ENCODE measurements at places on chromosomes 2 and 18.
A peak's percentile ranks its signal among the peaks of the same experiment; 100 is the strongest.

- no peak for DNase-seq
Measured at GRCh38 chr2:196268025-196268424, 96.6 kb upstream of the STK17B start.

DNA sequence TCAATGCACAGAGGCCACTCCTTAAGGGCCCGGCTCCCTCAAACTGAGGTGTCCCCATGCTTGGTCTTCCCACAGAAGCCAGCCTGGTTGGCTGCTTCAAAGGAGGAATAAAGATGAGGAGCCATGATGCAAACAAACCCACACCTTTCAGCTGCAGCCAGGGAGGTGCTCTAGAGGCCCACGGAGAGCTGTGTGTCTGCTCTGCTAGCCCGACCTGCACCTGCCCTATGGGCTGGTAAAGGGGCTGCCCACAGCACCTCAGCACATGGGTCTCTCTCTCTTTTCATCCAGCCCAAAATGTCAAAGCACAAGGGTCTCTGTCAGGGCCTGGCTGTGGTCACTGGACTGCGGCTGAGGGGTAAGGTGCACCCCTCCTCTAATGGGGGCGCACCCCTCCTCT is 132.1 kb downstream of the MSH2 start:
- no peak for DNase-seq

- no peak for DNase-seq
Measured at GRCh38 chr2:191676790-191677645, 918 bp upstream of the NABP1 start.

GRCh38 chr18:34224423-34225217 is at the start of gene NOL4:
TSS of gene NOL4 (minus strand) at chr18:34224913. CDS start at chr18:34223253, 1,660 bp downstream.
- no peak for DNase-seq

DNA sequence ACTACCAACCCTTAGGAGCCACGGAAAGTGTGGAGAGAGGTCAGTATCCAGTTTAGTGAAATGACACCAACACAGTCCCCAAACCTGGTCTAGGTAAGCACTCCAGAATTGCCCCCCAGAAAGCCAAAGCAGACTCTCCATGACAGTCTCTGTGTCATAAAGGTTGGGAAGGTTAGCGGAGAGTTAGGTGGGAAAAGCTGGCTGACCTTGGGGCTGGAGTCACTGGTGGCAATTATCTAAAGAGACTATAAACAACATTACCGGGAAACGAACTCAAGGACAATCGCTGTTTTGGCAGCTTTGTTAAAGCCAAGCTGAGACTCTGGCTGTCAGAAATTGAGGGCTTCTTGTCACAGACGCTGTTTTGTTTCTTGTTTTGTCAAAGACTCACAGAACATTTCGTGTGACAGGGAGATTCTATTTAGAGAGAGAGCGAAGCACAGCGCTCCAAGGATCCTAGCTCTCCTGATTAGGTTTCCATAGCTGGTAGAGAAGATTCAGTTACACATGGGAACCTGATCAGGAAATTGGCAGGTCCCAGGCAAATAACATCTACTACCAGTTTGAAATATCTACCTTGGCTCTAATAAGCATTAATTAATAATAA is 111.3 kb downstream of the LNPK start:
- no peak for DNase-seq

DNA sequence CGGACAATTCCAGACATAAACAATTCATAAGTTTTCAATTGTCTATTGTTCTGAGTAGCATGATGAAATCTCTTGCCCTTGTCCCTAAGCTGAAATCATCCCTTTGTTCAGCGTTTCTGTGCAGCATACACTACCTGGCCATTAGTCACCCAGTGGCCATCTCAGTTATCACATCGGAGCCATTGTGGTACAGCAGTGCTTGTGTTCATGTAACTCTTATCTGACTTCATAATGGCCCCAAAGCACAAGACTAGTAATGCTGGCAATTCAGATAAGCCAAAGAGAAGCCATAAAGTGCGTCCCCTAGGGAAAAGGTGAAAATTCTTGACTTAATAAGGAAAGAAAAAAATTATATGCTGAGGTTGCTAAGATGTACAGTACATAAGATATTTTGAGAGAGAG is 127.2 kb downstream of the FHOD3 start:
- no peak for DNase-seq

GRCh38 chr2:34365512-34365911 is 766.4 kb upstream of the FAM98A start:
- no peak for DNase-seq

DNA sequence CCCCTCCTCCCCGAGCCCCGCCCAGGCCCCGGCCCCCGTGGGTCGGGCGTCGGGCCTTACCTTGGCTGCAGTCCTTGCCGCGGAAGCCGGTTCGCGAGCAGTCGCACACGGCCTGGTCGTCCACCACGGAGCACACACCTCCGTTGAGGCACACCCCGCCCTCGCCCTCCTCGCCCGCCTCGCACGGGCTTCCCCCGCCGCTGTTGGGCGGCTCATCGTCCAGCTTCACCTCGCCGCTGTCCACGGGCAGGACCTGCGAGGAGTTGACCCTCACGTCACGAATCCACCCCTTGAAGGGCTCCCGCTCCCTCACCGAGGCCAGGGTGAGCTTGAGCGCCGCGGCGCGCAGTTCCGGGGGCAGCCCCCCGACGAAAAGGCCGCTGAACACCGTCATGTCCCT is 4.5 kb downstream of the NRXN1 start:
- DNase-seq, result no peak

DNA sequence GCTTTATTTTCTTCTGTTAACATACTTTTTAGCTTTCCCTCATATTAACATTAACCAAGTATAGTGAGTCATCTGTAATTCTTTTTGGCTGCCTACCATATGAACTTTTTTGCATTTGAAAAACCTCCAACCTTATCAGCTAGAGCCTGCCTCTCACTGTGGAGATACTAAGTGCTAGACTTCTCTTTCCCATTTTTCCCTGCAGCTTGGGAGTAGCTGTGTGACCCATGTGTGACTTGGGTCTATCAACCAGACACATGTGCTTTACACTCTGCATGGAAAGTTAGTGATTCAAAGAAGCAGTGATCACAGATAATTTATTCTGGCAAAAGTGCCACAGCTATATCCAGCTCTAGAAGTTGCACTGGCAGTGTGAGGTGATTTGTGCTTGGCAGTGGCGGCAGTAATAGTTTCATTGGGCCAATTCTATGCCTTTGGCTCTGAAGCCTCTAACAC is 36.3 kb downstream of the PREPL start:
- DNase-seq, result no peak

DNA sequence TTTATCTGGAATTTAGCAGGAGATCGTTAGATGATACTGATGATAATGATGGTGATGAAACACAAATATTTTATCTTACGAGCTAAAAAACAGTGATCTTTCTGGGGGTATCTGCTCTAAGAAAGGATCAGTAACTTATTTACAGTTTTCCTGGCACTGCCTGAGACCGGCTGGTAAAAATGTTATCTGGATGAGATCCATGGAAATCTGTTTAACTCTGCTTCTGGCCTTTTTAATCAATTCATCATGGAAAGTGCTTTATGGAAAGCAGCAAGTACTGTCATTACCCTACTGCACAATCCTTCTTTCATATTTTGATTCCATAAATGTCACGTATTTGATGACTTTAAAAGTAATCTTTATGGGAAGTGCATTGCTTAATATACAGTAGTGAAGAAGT is 612.7 kb upstream of the GCFC2 start:
- DNase-seq, result no peak

DNA sequence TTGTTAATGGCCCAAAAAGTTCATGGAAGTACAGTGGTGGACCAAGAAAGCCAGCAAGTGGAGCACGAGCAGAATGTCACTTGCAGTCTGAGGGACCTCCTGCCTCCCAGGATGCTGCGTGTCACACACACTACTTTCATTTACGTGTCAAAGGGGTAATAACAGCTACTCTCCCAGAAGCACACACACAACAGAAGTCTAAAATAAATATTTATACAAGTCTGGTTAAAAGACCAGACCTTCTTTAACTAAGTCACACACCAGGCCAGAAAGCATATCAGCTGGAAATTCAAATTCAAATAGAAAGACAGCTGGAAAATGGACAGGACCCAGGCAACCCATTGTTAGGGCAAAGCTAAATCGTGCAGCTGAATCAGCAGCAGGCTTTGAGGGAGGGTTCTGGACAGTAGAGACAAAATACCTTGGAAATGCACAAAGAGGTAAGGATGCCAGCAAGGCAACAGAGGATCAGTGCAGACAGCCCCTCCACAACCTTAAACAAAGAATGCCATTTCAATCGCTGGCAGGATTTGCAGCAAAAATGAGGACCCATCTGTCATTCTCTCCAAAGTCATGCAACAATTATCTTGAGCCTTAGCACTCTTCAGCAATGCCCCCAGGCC is 160.5 kb downstream of the TMEM163 start:
- no peak for DNase-seq

- peak; percentile 27 for DNase-seq
Measured at GRCh38 chr18:63963615-63964256, 6.1 kb upstream of the SERPINB8 start.

DNA sequence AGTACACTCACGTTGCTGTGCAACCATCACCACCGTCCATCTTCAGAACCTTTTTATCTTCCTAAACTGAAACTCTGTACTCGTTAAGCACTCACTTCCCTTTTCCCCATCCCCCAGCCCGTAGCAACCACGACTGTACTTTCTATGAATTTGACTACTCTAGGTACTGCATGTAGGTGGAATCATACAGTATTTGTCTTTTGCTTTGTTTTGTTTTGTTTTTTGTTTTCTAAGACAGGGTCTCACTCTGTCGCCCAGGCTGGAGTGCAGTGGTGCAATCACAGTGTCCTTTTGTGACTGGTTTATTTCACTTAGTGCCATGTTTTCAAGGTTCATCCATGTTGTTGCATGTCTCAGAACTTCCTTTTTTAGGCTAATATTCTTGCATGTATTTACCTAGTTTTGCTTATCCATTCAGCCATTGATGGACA is 7.0 kb upstream of the TYMS start:
- DNase-seq, result no peak

DNA sequence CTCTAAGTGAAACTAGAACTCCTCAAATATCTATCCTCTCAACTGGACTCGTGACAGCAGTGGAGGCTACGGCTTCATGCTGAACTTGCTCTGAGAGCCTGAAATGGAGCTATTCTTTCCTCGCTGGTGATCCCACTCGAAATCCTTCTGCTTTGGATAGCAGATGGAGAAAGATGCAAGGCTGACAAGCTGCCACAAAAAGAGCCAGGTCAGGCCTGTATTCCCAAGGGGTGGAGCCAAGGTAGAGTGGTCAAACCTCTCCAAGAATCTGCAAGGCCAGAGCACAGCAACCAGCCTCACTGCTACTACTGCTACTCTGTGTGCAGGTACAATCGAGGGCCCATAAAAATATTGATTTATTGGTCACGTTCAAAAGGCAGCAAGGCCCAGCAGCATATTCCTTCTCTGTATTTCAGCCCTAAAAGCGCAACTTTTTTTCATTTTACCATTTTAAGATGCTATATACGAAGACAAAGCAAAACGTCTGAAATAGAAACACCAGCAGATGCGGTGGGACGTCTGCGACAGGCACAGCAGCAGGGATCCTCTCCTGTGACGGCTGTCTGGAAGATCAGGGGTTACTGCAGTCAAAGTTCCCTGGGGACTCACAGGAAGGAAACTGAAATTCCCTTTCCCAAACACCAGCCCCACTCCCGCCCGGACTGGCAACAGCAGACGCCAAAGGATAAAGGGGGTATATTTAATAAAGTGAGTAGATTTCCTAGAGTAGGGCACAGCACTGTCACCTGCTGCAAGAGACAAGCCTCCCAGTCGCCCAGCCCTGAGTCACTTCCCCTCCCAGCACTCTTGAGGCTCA is 2.4 kb downstream of the SPRED2 start:
- no peak for DNase-seq

GRCh38 chr18:55458456-55459203 is 129.4 kb downstream of the TCF4 start:
- no peak for DNase-seq

GRCh38 chr2:189236066-189236465 is 56.5 kb upstream of the COL5A2 start:
- DNase-seq, result no peak

DNA sequence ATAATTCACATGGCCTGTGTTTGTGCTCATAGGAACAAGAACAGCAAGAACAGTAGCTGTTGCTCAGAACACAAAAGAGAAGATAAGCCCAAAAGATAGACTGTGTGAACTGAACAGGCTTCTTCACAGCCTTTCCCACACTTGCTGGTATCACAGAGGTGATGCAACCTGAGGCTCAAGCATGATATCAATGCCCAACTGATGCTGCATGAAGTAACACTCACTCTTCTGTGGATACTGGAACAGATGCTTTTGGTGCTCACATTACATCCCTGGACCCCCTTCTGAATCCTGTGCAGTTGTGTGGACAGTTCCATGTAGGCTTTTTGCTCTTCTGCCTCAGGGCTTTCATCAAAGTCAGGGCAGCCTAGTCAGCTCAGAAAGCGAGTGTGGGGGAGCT is 88.4 kb upstream of the RND3 start:
- DNase-seq, result no peak

DNA sequence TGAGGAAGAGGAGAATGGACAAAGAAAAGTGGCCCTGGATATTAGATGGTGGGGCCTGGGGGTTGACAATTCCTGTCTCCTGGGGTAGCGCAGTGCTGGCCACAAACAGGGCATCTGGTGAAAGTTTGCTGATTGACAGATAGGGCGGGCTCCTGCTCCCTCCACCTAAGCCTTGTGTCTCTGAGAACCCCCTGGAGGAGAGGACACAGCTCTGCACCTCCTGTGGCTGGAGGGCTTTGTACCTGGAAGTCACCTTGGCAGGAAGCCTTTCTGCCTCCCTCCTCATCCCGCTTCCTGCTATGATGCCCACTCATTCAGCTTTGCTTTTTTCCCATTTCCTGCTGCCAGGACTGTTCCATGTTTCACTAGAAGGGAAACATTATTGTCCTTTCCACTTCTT is 72.4 kb downstream of the RHOB start:
- no peak for DNase-seq

DNA sequence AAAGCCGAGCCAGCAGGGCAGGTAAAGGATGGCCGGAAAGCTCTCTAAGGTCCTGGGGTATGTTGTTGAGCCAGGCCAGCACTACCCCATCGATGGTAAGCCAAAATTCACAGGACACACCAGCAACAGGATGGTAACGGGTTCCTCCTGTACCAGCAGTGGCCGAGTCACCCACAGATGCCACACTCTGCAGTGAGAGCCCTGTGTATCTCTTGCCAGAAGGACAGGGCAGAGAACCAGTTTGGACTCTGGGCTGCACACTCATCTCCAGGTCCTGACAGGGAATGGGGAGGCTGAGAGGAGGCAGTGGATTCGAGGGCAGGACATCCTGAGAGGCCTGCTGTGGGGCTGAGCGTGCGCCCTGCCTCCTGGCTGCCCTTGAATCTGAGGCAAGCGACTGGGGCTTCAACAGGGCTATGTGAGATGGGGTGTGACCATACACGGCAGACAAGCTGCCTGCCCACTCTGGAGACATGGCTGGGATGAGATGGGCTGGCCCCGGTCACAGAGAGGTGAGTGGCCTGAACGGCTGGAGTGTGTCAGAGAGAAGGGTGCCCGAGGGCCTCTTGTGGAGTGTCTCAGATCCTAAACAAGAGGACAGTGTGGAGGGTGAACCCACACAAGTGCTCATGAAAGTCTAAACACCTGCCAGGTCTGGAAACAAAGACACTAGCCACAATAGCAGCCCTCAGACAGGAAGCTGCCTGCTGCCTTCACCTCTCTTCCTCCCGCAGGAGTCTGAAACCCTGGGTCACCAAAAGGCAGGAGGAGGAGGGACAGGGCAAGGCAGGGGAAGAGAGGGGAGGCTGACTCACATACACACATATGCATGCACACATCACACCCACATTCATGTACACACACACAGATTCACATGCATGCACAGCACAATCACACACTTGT is 182.3 kb downstream of the LOXHD1 start:
- no peak for DNase-seq

- DNase-seq, result no peak
Measured at GRCh38 chr18:70848329-70848728, 559.5 kb downstream of the SOCS6 start.

- DNase-seq, result peak; percentile 70
Measured at GRCh38 chr18:79405781-79406575, 10.2 kb downstream of the NFATC1 start.
